ENCODE measurements at places on chromosomes 5 and 9.

- DNase-seq, result no peak
These were observed 42.6 kb downstream of the RAB24 start for GRCh38 chr5:177260961-177261360.

DNA sequence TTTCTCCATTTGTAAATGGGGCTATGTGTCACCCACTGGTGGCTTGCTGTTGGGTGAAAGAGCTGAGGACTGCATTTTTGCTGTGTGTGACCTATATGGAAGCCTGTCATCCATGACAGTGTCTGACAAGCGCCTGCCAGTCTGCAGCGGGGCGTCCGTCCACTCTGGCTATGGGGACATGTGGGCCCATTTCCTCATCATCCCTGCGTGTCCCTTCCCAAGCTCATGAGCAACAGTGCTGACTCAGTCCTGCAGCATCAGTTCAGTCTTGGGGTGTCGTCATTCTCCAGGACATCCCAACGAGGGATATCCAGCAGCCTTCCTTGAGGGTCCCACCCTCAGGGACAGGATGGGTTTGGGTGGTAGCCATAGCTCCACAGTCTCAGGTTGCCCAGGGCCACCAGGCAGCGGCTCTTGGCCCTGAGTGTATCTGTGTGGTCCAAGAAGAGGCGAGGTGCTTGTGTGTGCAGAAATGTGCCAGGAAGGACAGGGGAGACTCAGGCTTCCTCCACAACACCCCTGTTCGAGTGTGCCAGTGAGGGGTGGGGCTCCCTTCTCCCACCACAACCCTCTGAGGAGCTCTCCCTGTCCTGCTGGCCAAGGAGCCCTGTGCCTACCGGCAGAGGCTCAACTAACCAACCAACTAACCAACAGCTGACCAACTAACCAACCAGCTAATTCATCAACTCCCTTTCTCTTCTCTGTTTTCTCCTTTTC is 2.1 kb downstream of the FGD3 start:
- no peak for DNase-seq

GRCh38 chr5:60177596-60177995 is 284.1 kb upstream of the PDE4D start:
- DNase-seq, result no peak

DNA sequence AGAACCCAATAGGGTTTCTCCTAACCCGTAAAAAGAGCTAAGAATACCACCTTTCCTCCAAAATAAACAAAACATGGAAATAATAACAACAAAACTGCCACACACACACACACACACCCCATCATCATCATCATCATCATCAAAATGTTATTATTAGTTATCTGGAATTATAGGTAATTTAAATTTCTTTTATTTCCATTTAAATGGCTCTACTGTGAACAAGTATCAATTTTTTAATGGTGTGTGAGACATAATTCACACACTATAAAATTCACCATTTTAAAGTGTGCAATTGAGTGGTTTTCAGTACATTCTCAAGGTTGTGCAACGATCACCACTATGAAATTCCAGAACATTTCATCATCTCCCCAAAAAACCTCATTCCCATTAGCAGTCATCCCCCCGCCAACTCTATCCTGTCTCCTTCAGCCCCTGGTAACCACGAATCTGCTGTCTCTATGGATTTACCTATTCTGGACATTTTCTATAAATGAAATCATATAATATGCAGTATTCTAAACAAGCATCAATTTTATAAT is 172.7 kb downstream of the ROR2 start:
- DNase-seq, result peak; percentile 90

- DNase-seq, result peak; percentile 52
These were observed 20.5 kb upstream of the GLRX start for GRCh38 chr5:95842854-95843544.

DNA sequence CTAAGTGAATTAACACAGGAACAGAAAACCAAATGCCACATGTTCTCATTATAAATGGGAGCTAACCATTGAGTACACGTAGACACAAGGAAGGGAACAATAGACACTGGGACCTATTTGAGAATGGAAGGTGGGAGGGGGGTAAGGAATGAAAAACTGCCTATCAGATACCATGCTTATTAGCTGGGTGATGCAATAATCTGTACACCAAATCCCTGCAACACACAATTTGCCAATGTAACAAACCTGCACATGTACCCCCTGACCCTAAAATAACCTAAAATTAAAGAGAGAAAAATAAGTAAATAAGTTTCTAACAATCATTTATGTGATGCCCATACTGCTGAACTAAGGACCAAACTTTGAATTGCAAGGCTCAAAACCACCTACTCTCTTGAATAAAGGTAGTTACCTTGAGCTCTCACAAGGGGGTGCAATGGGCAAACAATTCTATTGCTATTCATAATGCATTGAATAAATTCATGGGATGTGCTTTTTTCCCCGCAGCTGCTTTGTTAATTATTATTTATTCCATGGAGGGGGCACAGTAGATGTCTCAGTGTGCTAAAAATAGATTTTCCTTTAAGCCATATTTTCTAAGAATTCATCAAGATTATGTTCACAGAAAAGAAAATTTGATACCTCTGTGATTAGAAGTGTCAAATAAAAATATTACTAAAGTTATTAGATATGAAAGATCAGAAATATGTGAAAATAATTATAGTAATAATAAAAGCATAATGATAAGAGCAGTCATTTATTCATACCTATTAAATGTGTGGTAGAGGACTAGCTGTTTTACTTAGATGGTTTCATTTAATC is 76.2 kb upstream of the PTPN3 start:
- DNase-seq, result peak; percentile 86

- DNase-seq, result no peak
These were observed 426 bp downstream of the FAM114A2 start for GRCh38 chr5:154038261-154038706.

DNA sequence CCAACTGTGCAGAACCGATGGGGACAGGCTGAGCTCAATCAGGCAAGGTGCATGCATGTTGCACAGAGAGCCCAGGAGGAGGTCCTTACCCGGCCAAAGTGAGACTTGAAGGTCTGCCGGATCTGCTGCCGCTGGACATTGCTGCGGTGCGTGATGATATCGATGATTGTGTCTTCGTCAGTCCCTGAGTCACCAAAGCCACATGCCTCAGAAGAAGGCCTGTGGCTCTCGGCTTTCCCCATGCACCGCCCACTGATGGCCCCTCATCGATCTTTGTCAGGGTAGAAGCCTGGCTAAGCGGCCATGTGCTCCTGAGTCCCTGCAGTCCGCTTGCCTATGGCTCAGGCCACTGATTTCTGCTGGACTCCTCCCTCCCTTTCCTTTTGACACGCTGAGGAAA is 34.8 kb downstream of the ANXA6 start:
- no peak for DNase-seq

GRCh38 chr5:126446498-126447224 is 23.5 kb downstream of the GRAMD2B start:
- DNase-seq, result no peak

GRCh38 chr9:127792417-127793031 is 6.7 kb downstream of the CDK9 start:
- DNase-seq, result no peak

DNA sequence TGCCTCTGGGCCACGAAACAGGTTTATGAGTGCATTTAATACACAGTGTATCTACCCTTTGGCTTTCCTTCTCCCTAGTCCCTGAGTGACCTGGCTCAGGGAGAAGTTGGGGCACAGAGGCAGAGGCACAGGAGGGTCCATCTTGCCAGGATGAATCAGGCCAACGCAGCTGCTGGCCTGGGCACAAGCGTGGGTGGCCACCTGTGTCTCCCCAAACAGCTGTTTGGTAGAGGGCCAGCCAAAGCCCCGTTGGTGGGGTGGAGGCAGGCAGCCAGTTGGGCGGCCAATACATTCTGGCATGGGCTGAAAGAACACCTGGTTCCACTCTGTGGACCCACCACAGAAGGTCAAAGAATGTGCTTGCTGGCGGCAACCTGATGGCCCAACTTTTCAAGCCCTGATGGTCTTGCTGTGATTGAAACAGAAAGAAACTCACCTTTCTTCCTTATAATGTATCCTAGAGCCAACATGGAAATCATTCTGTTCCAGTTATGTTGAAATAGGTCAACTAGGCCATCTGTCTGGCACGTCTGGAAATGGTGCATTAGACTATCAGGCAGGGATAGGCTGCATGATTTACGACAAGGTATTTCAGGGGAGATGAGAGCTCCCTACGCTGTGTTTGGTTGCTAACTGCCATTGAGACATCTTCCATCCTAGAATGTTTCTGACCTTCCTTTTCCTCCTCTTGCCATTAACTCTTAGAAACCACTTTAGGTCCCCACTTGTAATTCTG is 337.4 kb downstream of the ADAMTS6 start:
- no peak for DNase-seq

DNA sequence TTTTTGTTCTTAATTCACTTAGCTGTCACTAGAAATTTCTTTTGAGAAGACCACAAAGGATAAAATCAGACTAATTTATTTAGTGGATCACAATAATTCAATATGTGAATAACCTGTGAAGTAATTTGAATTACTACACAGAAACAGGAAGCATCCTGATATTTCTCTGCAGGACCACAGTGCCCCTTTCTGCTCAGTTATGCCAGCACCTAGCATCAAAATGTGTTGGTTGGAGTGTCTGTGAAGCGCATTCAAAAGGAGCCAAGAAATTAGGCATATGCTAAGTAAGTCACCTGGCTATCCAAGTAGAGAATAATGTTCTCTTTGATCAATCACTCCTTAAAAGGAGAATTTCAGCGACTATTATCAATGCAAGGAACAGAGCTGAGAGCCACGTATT is 187.5 kb downstream of the SLC12A2 start:
- DNase-seq, result no peak

- DNase-seq, result no peak
These were observed 35.5 kb downstream of the FBXO10 start for GRCh38 chr9:37540634-37541033.
